ENCODE measurements at places on chromosomes 1 and 21.

DNA sequence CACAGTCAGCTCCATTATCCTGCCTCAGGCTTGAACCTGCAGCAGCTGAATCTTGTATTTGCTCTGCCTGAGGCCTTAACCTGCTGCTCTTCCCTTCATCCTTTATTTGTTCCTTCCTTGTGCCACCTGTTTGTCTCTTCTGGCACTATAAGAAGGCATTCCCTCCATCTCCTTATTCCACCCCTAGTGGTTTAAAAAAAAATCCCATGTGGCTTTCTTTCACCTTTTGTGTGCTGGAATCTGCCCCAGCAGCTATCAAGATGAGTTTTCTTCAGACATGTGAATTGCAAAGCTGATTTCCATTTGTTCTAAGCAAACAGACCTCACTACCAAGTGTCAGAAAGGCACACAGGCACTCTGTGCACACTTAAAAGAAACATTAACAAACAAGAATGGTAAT, 294.6 kb downstream of the TTLL7 start:
- no peak for DNase-seq

GRCh38 chr1:240193679-240194078, 102.0 kb downstream of the FMN2 start:
- DNase-seq, result no peak

GRCh38 chr1:246659594-246660140, 64.5 kb upstream of the SCCPDH start:
- DNase-seq, result no peak

GRCh38 chr1:192766009-192766625, 42.7 kb upstream of the RGS2 start:
- no peak for DNase-seq

DNA sequence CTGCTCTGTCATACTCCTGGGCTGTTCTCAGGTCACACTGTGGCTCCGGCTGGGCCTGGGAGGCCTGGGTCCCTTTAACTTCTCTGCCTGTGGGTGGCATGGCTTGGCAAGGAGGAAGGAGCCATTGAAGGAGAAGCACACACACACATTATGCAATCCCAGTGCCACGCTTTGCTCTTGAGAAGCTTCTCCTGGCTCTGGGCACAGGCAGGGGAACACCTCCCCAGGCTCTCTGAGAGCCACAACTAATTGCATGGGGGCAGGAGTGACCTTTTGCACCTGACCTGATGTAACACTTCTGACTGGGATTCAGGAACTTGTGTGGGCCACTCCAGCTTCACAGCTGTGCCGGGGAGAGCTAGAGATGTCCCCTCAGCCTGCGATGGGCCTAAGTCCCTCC, 23.1 kb downstream of the LGR6 start:
- no peak for DNase-seq

DNA sequence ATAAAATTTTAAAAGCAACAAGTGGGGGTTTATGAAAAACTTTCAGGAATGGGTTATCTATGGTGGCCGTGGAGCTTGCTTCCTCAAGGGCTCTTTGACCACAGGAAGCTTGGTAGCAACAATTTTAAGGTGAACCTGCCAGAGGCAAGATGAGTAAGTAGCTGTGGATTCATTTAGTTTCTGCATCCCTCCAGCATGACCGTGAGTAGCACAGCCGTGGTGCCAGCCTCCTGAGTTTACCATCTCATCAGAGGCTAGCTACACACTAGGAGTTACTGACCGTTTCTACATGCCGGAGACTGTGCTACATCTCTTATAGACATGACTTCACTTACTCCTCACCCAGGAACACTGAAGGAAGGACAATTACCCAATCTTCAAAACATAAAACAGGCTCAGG, 30.1 kb upstream of the PLEKHG5 start:
- no peak for DNase-seq

Data from NK-92 treated with Interleukin-12 subunit alpha and Interleukin-12 subunit beta, amount 100 ng/mL, for 24 hours (cell line).